Fibroblast of upper back skin (primary cell): ENCODE measurements at places on chromosomes 12 and 14.
A peak's percentile ranks its signal among the peaks of the same experiment; 100 is the strongest.

GRCh38 chr12:69492739-69493138 is 22.6 kb downstream of the FRS2 start:
- DNase-seq, result no peak

DNA sequence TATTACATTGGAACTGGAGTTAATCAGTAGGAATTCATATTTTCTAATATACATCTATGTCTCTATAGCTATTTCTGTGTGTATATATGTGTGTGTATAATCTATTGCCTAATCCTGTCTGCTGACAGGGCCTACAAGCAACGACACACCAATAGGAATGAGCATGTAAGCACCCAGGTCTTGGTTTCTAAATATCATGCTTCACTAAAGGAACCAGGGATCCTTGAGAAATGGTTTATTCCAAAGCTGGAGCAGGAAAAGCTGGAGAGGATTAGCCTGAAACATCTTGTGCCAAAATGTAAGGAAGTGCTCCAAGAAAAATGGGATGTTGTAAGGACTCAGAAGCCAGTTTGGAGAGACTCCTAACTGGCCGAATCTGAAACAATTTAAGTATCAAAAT is 29.3 kb upstream of the LGALS3 start:
- peak; percentile 76 for DNase-seq

DNA sequence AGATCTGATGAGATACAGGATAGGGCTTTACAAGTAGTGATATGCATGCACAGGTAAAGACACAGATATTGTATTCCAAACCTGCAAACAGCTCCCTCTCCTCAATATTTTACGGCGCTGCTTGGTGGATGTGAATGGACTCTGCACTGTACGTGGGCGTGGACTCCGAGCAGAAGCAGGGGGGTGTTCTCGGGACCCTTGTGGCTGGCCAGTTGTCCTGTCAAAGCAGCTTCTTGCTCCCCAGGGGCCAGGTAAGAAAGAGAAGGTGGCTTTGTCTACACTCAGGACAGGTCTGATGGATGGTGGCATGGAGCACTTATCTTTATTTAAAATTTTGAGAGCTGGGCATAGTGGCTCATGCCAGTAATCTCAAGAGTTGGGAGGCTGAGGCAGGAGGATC is 29.5 kb upstream of the CLMN start:
- DNase-seq, result no peak

DNA sequence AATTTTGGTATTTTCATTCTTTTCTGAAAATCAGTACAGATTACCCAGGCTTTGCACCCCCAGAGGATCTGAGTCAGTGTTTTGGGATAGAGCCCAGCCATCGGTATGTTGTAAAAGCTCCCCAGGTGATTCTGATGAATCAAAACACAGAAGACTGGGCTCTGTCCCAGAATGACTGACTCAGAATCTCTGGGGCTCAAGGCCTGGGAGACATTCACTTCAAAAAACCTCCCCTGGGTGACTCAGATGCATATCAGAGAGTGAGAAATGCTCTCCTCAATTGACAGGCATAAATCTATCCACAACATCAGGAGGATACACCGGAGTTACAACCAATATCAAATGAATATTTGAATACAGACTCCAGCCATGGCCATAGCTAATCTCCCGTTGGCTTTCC is 32.6 kb downstream of the SLC35F4 start:
- DNase-seq, result peak; percentile 99

DNA sequence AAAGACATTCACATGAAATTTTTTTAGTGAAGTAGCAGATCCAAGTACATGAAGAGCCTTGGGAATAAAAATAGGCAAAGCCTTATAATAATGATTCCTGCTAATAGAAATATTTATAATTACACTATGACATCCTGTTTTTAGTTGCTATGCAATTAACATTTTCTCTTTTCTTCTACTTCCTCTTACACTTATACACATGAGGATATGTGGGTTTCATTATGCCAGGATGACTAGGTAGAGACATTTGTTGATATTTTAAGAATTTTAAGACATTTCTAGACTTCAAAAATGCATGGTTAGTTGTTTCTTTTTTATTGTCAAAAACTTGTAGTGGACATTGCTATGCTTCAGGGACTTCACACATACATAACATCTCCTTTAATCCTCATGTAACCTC is 326.8 kb downstream of the SYT1 start:
- DNase-seq, result no peak

DNA sequence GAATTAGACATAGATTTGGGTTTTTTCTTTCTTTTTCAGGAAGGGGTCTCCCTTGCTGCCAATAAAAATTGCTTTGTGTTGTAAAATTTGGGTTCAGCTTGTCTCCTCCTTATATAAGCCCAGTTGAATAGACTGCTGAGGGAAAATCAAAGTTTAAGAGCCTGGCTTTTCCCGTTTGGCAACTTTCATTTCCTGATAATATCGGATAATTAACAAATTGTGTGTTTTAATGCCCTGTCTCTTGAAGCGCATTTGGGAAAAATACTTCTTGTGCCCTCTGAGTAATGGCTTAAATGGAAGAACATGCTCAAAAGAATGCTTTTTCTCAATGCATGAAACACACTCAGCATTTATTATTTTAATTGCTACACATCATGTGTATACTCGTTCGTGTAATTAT is 198.0 kb upstream of the DCN start:
- no peak for DNase-seq

DNA sequence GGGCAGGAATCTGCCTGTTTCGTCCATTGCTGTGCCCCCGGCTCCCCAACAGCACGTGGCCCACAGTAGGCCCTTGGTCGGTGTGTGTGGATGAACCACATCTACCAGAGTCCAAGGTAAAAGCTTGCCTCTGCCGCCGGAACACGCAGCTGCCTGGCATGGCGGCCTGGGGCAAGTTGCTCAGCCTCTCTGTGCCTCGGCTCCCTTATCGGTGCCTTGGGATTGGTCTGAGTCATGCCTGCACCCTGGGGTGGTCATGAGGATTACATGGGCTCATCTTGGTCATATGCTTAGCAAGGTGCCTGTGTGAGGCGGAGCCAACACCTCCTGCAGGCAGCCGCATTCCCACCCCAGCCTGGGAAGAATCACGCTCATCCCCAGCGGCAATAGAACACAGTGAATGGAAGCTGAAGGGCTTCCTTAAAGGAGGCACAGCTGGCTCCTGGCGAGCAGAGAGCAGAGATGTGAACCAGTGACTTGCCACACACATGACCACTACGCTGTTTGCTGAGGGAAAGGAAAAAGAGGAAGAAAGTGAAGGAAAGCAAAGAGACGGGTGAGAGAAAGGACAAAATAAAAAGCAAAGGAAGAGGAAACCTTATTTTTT is 5.5 kb upstream of the SCARB1 start:
- no peak for DNase-seq

- DNase-seq, result no peak
Observed at GRCh38 chr12:132282950-132283771, 46.2 kb downstream of the GALNT9 start.

- DNase-seq, result no peak
Observed at GRCh38 chr14:71721791-71722190, 210.4 kb upstream of the RGS6 start.

GRCh38 chr12:122958198-122958888 is 7.9 kb downstream of the ABCB9 start:
- peak; percentile 42 for DNase-seq

DNA sequence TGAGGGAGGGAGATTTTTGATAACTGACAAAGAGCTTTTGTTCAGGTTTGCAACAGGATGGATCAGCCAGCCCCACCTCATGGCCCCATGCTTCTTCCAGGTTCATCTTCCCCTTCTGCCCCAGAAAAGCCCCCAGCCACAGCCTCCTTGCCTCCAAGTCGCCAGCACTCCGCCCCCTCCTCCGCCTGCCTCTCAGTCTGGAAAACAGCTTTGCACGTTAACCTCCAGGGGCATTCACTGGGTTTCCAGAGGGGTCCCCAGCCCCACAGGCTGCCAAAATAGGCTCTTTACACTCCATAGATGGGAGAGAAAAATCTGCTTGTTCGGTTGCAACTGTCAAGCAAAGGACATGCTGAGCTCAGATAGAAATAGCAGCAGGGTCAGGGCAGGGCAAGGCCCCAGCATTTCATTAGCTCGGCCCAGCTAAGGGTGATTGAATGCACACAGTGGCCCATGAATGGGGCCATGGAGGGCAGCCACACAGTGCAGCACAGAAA is 253.6 kb downstream of the ZFP36L1 start:
- no peak for DNase-seq

DNA sequence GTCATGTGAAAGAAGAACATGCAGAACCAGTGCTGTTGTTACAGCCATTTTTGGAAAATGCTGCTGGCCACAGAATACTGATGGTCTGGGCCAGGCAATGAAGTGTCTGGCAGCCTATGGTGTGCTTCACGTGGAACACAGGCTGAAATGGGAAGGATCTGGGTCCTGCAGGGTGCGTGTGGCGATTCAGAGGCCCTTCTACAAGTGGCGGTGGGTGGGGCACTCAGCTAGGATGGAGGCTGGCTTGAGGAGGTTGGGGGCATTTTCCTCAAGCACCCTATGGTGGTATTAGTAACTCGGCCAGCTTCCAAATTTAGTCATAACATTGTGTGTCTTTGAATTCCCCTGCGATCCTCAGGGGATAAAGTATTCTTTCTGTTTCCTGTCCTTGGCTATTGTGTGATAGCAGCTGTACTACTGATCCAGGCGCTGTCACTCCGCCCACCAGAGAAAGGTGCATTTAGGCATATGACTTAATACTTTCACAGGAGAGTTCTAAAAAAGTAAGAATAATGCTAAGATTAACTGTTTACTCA is 9.2 kb upstream of the RAD52 start:
- DNase-seq, result peak; percentile 16

- DNase-seq, result no peak
Observed at GRCh38 chr14:64474041-64474440, 8.7 kb downstream of the AKAP5 start.

DNA sequence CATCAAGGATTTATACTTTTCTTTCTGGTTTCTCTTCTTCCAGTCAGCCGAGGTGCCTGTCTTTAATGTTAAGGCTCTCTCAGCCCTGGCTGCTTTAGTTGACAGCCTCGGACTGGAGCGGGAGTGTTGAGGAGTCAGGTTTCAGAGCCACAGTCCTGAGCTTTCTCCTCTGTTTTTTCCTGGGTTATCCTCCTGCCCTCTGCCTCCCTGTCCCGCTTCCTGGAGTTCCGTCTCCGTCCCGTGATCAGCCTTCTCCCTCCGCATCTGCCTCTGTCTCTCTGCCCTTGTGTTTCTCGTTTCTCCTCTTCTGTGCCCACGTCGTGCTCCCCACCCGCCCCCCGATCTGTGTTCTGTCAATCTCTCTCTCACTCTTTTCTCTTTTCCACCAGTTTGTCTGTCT is 33.0 kb downstream of the IQSEC3 start:
- DNase-seq, result peak; percentile 9

GRCh38 chr14:55547650-55548315 is 32.2 kb upstream of the KTN1 start:
- DNase-seq, result peak; percentile 15

DNA sequence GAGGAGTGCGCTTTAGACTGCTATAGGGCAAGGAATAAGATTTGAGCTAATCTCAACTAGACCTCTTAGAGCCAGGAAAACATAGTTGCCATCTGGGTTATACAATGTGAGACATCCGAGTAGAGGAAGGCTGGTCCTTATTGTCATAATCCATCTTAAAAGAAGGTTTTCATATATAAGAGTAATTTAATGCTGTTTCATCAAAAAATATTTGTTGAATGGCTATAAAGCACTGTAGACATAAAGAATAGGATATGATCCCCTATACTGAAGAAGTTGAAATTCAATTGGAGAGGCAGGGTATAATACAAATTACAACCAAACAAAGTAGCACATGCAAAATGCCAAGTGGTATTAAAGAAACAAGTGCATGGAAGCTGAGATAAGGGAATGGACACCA is 294.5 kb downstream of the SSPN start:
- no peak for DNase-seq

DNA sequence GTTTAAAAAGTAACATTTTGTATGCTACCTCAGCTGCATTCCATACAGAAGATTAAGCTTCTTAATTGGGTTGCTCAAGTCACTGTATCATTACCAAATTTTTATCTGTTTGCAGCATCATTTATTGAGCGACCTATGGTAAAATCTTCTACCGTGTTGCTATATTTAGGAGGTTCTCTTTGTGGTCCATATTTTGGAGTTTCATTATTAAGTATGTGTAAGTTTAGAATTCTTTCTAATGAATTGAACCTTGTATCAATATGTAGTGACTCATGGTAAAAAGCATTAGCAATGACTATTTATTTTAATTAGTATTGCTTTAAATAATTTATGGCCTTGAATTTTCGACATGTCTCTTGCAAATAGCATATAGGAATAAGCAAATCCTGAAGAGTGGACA is 42.2 kb downstream of the CSRP2 start:
- no peak for DNase-seq

DNA sequence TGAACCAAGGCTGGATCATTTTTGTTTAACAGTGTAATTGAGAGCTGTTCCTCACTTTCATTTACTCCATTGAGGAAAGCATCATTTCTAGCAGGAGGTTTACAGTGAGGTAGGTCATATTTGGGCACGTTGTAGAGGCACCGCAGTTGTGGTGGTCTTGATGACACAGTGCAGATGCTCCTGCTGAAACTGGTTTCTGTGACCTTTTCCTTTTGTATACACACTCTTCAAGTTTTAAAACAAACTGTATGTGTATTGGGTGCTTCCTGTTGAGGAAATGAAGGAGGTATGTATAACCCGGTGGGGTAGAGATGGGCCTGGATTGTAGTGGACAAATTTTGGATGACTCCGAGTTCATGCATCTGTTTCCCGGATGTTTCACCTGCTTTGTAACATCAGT is 456.3 kb upstream of the RGS6 start:
- DNase-seq, result no peak

DNA sequence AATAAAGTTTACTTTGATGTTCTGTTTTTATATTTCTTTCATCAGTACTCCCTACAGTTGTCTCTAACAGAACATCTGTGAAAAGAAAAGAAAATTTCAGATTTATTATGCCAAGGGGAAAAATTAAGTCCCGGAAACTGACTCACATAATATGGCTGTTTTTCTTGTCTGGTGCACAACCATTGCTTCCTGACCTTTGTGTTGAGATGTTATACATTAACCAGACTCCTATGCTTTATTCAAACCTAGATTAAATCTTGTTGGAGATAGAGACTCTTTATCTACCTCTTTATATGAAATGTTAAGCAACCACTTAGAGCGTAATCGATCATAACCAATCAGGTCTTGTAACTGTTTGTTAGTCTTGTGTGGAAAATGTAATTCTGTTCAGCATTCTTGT is 37.6 kb upstream of the BICD1 start:
- DNase-seq, result peak; percentile 52

DNA sequence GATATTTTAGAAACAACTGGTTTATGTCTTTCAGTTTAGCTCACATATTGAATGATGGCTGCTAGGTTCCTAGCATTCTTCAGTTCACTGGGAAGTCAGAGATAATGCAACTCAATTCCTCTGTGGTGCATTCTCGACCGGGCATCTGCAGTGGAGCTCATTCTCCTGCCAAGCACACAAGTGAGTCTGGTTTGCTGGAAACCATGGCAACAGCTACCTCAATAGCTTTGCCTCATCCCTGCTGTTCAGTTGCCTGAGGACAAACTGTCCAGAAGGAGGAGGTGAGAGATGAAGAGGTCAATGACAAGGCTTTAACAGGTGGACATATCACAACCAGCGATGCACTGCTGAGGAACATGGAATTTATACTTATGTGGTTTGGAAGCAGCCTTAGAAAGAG is 816.9 kb downstream of the AACS start:
- no peak for DNase-seq
